NCI-H2107 (cell line): ENCODE measurements at places on chromosomes 3 and 15.

DNA sequence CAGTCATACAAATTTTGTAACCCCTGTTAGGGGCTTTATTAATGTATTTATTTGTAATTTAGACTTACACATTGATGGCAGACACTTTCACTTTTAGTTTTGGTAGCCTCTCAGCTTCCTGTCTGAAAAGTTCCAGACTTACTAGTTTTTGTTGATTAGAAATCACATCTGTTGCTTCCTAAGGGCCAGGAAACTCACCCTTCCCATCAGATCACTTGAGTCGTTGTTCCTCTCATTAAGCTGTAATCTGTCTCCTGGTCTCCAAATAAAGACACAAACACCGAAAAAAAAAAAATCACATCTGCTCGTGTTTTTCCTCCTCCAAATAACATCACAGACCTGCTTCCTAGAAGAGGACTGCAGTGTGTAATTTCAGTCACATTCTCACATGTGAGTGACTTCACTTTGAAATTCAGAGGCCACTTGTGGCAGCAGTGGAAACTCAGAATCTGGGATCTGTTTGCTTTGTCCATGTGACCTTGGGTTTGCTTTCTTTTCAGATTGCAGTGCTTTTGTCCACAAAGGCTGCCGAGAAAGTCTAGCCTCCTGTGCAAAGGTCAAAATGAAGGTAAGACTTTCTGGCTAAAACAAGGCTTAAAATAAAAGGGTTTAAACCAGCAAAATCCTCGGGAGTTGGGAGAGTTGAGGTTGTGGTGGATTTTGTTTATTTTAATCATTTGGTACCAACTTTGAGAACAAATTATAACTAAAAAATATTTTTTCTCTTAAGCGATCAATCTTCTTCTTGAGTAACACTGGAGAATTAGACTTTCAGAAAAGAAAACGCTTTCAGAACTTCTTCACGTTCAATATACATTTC lies 87.0 kb downstream of the KLHL25 start:
- DNase-seq: no peak

GRCh38 chr15:42461261-42461660 lies 29.7 kb downstream of the ZNF106 start:
- no peak for DNase-seq

GRCh38 chr3:34948517-34948916 lies 690.8 kb upstream of the ARPP21 start:
- no peak for DNase-seq

GRCh38 chr3:11610700-11611275 lies 32.9 kb downstream of the VGLL4 start:
- no peak for DNase-seq

DNA sequence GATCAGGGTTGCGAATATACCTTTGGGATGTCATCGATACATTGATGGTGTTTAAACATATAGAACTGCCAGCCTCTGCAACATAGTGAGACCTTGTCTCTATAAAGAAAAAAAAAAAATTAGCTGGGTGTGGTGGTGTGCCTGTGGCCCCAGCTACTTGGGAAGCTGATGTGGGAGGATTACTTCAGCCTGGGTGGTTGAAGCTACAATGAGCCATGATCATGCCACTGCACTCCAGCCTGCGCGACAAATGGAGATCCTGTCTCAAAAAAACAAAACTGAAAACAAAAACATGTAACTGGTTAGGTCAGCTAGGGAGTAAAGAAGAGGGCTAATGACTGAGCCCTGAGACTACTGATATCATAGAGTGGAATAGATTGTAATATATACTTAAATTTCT lies 30.7 kb upstream of the MGA start:
- DNase-seq: no peak
